ENCODE measurements at places on chromosomes 6 and 20.
A peak's percentile ranks its signal among the peaks of the same experiment; 100 is the strongest.

GRCh38 chr6:62286470-62286843 lies 432 bp upstream of the KHDRBS2 start:
- no peak for DNase-seq

GRCh38 chr6:65706436-65706835 lies 590 bp downstream of the EYS start:
- no peak for DNase-seq

GRCh38 chr6:45555981-45556771 lies 178.4 kb upstream of the SUPT3H start:
- peak; percentile 69 for DNase-seq

GRCh38 chr6:142838821-142839685 lies 105.9 kb downstream of the HIVEP2 start:
- DNase-seq: no peak

- DNase-seq: no peak
These were observed 120.5 kb upstream of the SULF2 start for GRCh38 chr20:47905628-47906347.

DNA sequence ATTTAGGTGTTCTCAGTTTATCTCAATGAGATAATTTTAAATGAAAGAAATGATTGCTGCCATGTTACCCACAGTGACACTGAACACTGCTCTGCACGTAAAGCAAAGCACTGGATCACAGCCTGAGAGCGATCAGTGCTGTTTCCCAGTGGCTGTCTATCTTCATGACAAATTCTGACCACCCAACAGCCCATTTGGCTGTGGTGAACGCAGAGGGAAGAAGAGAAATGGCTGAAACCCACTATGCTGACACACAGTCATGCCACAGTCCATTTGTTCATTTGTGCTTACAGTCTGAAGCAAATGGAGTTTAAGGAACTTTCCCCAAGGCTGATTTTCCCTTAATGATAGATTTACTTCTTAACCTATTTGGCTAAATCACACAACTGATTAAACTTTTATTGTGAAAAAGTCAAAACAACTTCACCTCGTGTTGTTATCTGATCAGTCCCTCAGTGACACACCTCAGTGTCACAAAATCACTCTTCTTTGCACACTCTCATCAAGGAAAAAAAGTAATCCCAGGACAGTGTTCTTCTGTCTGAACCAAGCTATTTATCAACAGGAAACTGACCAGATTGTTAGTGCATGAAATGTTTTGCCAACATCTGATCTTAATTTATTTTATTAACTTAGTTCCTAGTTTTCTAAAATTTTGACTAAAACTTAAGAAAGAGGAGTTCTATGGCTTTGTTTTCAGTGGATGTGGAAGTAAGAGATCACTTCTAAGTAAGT lies 225.1 kb downstream of the TBX18 start:
- DNase-seq: peak; percentile 25

DNA sequence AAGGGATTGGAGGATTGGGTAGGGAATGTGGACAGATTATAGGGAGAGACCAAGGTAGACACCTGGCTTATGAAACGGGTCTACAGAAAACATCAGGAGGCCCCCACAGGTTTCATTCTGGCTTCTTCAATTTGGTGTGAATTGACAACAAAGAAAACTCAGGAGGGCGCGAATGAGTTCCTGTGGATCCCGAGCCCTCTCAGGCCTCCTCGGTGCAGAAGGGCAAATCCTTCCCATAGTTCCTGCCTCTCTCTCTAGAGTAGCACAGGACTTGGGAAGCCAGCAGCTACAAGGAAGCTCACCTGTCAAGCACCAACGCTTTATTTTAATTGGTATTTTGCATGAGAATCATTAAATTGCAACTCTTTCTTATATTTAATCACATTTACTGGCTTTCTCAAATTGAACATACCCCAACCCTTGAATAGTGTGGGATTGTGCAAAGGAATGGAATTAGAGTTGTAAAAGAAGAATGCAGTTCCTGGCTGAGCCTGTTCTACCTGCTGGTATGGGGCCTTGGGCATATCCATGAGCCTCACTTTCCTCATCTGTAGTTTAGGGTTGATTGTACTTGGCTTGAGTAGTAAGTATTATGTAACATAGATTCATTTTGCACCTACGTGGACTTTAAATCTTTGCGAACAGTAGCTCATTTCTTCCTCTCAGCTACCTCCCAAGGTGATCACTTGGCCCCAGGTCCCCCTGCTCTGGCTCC lies 56.4 kb upstream of the PHACTR2 start:
- DNase-seq: no peak

- peak; percentile 30 for DNase-seq
These were observed 11.3 kb downstream of the DIDO1 start for GRCh38 chr20:62914970-62915457.

- DNase-seq: no peak
These were observed 518.5 kb downstream of the PREX1 start for GRCh38 chr20:48309293-48309692.

DNA sequence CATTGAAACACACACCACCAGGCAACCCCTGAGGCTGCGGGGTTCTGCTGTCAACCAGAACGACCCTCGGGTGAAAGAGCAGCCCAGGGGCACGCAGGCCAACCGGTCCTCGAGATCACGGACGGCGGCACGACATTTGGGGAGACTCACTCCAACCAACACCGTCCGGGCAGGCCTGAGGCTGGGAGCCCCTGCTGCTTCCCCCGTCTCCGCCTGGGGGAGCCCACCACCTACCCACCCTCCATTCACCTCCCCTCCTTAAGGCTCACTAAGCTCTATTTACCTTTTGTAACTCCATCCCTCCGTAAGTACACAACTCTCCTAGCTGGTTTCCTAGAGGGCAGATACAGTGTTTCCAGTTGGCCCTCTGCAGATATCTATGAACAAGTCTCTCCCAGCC lies 971.3 kb upstream of the DEFB115 start:
- DNase-seq: no peak

- DNase-seq: peak; percentile 11
These were observed 6.6 kb upstream of the PHIP start for GRCh38 chr6:79084693-79085092.

- peak; percentile 69 for DNase-seq
These were observed 46.0 kb upstream of the HINT3 start for GRCh38 chr6:125910527-125910926.

GRCh38 chr6:35181933-35182612 lies 31.7 kb upstream of the SCUBE3 start:
- DNase-seq: peak; percentile 79

GRCh38 chr6:10411131-10411970 lies 3.5 kb downstream of the TFAP2A start:
- DNase-seq: peak; percentile 69

- no peak for DNase-seq
These were observed 43.9 kb downstream of the DEFB114 start for GRCh38 chr6:49919935-49920644.

DNA sequence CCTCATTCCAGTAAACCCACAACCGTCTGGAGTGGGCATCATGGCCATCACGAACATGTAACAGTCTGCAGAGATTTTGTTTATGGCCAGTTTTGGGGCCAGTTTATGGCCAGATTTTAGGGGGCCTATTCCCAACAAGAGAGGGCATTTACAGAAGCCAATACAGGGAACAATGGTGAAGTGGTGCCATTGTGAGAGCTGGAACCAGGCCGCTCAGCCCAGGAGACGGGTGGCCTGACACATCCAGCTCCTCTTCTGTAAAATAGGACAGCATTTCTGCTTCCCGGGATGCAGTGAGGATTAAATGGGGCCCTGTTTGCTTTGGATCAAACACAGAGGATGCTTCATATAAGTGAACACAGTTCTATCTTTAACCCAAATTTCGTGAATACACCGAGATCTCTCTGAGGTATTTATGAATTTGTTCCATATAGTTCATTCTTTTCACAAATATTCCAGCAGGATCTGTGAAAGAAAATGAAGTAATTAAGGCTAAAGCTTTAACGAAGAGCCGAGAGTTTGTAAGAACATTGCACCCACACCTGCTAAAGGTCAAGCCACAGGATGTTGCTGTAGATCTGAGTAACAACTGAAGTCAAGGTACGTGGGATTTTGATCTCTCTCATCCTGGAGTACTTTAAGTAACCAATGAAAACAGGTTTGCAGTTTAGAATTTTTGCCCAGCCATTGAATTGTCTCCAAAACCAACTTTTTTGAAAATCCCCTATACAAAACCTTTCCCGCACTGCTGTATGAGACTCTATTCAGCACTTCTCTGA lies 14.5 kb upstream of the SIRPG start:
- DNase-seq: no peak

DNA sequence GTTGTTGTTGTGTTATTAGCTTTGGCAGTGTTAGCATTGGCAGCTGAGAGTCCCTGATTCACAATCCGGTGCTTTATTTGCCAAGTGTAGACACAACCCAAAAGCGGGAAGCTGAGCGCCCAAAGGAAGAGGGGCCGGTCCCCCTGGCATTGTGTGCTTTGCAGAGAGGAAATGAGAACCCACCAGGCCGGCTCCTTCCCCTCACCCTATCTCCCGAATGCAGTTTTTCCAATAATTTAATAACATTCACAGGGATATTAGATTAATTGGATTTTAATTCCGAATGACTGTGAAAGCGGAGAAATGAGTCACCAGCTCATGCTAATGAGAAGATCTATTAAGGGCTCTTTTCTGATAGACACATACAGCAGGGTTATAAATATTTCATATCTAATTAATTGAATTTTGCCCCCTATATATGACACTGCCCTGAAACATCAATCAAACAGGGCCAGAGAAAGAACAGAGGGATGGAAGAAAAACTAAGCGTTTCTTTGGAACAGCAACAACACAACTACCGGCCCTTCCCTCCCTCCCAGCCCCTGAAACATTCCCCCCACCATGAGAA lies 143.8 kb downstream of the MBOAT1 start:
- DNase-seq: no peak

GRCh38 chr20:21099751-21100577 lies 6.2 kb downstream of the LINC00237 start:
- peak; percentile 1 for DNase-seq

DNA sequence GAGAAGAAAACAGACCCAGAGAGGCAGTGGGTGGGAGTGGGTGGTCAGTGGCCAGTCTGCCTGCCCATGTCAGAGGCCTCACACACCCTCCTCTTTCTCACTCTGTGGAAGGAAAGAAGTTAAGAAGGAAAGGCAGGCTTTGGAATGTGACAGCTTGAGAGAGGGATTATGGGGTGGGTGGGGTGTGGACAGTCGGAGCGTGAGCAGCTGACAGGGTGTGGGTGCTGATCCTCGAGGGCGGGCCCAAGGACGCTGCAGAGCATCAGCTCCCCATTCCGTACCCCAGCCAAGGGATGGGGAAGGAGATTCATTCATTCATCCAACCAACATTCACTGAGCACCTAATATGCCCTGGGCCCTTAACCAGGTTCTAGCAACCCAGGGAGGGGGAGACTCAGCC lies 4.8 kb downstream of the TGM6 start:
- no peak for DNase-seq

GRCh38 chr20:1806456-1806855 lies 88.8 kb upstream of the SIRPA start:
- no peak for DNase-seq

DNA sequence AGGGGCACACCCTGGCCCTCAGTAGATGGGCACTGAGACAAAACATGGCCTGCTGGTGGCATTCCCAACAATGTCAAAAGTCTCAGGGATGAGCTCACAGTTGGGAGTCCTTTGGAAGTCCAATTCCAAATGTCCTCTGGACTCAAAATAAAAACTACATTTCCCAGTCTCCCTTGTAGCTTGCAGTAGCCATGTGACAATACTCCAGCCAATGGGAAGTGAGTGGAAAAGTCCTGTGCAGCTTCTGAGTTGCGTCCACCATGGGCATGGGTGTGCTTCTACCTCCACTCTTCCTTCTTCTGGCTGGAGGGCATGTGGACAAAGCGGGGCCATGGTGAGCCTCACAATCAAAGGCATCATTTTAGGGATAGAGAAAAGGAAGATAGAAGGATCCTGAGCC lies 5.8 kb upstream of the ADAM33 start:
- peak; percentile 83 for DNase-seq

GRCh38 chr20:35260426-35260825 lies 17.5 kb downstream of the MMP24OS start:
- DNase-seq: no peak

DNA sequence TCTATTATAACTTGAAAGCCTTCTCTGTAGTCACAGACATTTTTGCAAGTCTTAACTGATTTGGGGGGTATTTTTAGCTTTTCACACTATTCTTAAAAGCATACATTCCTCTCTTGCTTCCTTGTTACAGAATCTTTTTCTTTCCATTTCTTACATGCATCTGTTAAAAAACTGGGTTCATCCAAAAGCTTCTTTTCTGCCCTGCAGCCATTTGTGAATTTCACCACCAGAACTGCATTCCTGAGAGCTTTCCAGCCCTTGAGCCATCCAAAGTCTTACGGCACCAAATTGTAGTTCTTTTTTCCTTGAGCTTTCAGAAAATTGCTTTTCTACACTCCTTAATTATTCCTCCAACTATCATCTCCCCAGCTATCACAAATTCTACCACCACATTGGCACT lies 19.7 kb upstream of the GSTA4 start:
- DNase-seq: peak; percentile 92

DNA sequence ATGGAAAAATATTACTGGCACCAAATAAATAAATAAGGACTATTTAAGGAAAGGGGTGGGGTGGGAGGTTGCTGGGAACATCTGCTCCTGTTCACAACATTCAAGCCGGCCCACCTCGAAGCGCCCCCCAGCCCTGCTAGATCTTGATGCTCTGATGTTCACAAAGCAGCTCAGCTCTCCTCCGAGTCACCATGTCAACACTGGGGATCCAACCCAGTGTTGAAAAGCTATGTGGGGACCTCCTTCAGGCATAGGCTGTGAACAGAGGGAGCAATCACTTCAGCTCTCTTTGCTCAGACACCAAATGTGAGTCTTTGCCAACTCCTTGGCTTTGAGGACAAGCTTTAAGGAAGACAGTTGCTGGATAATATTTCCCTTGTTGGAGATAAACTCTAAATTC lies 176.8 kb upstream of the NT5E start:
- DNase-seq: no peak

DNA sequence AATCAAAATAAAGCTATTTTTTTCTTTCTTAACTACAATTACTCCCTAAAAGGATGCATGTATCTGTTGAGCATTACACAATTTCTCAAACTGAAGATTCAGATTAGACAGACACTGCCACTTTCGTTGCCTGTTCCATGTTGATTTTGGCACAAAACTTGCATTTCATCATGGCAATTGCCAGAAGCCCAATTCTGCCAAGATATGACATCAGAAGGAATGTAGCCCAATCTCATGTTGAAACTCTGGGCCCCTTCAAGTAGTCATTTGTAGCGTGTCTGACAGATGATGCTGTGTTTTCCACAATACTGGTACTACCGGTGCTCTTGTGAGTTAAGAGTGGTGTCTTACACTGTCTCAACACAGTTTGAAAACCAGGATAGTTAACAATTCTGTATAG lies 705.4 kb downstream of the PTPRT start:
- DNase-seq: no peak

DNA sequence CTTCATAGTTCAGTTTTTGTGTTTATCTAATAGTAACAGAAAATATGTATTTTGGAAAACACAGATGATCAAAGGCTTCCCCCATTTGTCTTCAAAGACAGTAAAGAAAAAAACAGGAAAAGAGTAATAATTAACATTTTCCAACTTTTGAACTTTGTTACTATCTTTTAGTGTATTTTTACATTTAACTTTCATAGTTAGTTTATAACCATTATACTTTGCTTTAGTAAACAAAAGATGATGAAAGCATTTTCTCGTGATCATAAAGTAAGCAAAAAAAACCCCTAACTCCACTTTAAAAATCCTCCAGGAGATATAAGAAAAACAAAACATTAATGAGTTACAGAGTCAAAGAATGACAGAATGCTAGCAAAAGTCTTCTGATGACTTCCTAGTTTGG lies 13.6 kb upstream of the GPRC6A start:
- DNase-seq: no peak

Data from adipocyte (in vitro differentiated cells).